ENCODE measurements at places on chromosomes 2 and 18. TPM values are rescaled to one million over a fixed set of nuclear protein-coding genes. Genes with fewer than 3 reads are reported as not detected.

DNA sequence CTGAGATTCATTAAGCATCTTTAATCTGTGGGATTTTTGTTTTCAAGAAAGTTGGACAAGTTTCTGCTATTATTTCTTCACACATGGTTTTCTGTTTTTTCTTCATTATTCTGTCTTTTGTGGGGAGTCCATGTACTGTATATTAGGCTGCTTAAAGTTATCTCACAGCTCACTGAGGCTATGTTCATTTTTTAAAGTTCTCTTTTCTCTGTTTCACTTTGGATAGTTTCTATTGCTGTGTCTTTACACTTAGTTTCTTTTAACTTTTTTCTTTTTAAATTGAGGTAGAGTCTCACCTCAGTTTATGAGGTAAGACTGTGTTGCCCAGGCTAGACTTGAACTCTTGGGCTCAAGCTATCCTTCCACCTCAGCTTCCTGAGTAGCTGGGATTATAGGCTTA lies 8.6 kb downstream of the OSBPL6 start:
- DNase-seq, result no peak

GRCh38 chr2:201952187-201952586 lies 81.5 kb upstream of the FZD7 start:
- DNase-seq, result no peak

DNA sequence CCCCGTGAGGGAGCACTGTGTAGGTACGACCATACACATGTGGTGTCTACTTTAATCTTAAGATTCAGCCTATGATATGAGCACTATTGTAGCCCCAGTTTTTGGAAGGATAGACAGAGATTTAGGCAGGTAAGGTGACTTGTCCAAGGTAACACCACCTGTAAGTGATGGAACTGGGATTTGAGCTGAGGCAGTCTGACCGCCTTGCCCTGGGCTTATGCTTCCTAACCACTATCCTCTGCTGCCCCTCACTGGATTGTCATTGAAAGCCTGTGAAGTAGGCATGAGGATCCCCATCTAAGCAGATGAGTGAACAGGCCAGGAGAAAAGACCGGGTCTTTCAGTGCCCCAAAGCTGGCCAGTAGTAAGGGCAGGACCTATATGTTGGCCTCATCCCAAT lies 343.8 kb downstream of the CYRIA start:
- no peak for DNase-seq

- DNase-seq, result no peak
These were observed 101.4 kb downstream of the CAMKMT start for GRCh38 chr2:44462934-44463849.

DNA sequence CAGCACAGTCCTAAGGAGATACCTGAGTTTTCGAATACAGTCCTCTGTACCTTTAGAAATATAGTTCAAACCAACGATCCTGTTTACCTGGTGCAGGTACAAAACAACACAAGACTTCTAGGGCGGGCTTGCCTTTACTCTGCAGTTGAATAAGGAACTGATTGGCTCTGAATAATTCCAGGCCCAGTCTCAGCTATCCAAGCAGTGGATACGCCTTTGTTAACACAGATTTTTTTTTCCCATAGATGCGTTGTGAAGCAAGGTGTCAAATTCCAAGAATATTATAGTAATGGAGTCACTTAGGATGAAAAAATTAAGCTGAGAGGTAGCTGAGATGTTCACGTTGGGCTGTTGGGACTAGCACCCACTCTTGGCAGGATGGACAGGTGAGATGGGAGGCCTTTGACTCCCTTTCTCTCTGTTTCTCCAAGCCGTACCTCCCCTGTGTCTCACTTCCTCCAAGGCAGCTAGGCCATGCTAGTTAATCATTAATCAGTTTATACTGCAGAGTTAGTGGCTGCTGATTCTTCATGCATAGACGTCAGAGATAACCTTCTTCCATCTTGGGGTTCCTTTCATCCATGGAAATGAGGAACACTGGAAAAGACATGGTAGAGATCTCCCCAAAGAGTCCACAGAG lies 380.8 kb upstream of the ACVR2A start:
- DNase-seq, result no peak

GRCh38 chr2:96430394-96430988 lies 74.7 kb downstream of the NEURL3 start:
- DNase-seq, result no peak

GRCh38 chr2:1527153-1527992 lies 114.1 kb downstream of the TPO start:
- no peak for DNase-seq

DNA sequence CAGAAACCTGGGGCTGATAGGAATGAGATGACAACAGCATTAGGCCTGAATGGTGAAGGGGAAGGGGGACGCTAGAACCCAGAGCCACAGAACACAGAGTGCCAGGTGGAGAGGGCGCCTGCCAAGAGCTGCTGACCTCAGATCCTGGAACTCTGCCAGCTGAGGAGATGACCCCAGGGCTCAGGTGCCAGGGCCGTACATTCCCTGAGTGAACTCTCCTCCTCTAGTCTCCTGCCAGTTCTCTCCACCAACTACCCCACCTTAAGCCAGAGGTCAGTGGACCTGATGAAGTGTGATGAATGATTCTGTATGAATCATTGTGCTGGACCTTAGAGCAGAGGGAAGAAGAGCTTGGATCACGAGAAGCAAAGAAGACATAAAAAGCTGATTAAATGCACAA lies 1582.2 kb upstream of the ACVR2A start:
- no peak for DNase-seq

DNA sequence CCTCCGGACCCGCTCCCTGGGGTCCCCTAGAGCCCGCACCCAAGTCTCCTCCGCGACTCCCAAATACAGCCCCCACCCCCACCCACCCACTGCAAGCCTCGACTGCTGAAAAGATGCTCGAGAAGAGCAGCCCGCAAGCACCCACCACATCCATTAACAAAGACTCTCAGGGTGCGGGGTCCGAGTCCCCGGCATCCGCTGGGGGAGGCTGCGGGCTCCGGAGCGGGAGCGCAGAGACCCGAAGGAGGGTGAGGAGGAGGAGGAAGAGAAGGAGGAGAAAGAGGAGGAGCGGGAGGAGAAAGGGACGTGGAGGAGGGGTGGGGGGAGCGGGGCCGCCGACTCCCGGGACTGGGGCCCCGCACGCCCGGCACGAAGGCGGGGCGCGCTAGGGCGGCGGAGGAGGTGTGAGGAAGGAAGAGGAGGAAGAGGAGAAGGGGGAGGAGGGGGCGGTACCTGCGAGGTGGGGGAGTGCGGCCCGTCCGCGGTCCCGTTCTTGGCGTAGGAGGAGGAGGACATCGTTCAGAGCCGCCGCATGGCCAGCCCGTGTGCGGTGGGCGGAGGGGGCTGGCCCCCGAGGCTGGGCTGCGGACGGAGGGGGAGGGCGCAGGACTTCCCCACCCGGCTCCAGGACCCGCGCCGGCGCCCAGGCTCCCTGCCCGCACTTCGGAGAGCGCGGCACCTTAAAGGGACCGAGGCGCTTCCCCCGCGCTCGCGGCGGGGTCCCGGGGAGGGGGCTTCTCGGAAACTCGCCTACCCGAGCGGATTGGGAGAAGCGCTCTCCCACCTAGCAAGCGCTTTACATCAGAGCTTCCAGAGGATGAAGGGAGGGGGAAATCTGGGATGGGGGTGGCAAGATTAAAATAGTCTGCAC lies at the start of gene CACNB4:
CACNB4 (minus strand) TSS at position 549 of the 871 bp plus-strand sequence.
- no peak for DNase-seq

DNA sequence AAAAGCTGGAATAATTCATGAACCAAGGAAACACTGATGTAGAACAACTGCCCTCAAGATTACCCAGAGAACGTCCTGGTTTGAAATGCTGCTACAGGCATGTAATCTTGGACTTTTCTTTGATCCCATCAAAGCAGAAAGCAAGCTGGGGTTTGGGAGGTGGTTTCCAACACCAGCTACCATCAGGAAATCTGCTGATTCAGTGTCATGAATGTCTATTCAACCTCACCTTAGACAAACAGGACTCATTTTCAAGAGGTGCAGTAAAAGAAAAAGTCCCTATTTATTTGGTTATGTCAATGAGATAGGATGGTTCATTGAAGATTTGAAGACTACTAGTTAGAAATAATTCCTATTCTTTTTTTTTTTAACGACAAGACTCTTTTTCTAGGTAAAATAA lies 72.7 kb downstream of the NEB start:
- no peak for DNase-seq

- DNase-seq, result no peak
These were observed 166.4 kb upstream of the MGAT5 start for GRCh38 chr2:134087371-134087921.

DNA sequence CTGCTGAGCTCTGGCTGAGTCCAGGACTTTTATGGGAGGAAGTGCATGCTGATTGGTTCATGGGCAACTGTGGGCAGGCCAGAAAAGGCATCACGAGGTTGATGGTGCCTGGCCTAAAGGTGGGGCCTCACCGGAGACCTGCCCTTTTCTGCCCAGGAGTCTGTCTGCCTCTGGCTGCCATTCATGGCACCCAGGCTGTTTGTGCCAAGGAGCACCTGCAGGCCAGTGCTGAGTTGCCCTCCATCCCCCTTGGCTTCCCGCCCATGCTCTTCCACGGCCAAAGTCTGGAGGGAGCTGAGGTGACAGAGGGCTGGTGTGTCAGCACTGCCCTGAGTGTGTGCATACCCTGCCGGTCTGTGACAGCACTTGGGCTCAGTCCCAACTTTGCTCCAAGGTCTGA lies 123.2 kb downstream of the PTH2R start:
- DNase-seq, result no peak

- no peak for DNase-seq
These were observed 970 bp upstream of the KCNG2 start for GRCh38 chr18:79796531-79797405.

- DNase-seq, result no peak
These were observed 47.4 kb downstream of the ITGB1BP1 start for GRCh38 chr2:9375857-9376428.

GRCh38 chr2:161571051-161571429 lies 53.2 kb upstream of the SLC4A10 start:
- DNase-seq, result no peak

The CD28 gene
- total RNA-seq, result 42.8 TPM

The GDF7 gene
- 0.09 TPM for total RNA-seq

The PMAIP1 gene
- 14.5 TPM for total RNA-seq

The UGT1A8 gene
- total RNA-seq, result 0.24 TPM

The GCKR gene
- total RNA-seq, result not detected

The PLGLB1 gene
- total RNA-seq, result 3.0 TPM

All from thymus (tissue), 14 donors.